Right ventricle myocardium inferior (tissue), 1 donor: ENCODE measurements at places on chromosomes 12 and 14. TPM values are rescaled to one million over a fixed set of nuclear protein-coding genes. Genes with fewer than 3 reads are reported as not detected.

The MIP gene
- not detected for total RNA-seq

The FAM181A gene
- not detected for total RNA-seq

The GPR84 gene
- 0.22 TPM for total RNA-seq

The TMEM119 gene
- 1.3 TPM for total RNA-seq

The NAV3 gene
- total RNA-seq: 2.6 TPM

The KRT6C gene
- not detected for total RNA-seq

The PTCSC3 gene
- total RNA-seq: not detected

GRCh38 chr12:121095544-121096198 lies 37.0 kb upstream of the P2RX7 start:
- DNase-seq: peak; percentile 89

DNA sequence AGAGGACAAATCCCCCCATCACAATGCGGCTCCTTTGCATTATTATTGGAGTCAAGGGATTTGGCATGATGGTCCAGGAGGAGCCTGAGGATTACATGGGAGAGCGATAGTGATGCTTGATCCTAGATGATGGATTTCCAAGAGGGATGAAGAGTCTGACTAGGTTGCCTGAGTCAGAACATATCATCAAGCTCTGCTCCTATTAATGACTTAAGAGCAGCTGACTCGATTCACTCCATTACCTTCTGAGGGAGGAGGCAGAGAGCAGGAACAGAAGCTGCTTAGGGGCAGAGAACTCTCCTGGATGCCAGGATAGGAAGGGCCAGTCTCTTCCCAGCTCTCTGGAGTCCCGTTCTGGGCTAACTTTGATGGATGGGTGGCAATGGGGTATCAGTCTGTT lies 54.0 kb upstream of the CISTR start:
- no peak for DNase-seq

DNA sequence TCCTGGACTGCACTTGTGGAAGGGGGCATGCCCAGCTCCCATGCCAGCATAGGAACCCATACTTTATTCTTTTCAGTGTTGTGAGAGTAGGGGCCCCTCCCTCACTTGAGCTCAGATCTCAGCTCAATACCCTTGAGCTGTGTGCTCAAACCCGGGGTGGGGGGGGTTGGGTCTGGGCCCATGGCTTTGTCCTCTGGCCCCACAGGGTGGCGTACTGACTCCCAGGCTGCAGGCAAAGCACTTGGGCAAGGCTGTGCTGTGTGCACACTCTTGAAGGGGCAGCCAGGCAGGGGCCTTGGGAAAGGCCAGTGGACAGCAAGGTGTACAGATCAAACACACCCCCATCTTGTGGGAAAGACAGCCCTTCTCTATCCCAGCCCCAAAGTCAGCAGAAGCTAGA lies 81.8 kb downstream of the WIF1 start:
- DNase-seq: no peak

DNA sequence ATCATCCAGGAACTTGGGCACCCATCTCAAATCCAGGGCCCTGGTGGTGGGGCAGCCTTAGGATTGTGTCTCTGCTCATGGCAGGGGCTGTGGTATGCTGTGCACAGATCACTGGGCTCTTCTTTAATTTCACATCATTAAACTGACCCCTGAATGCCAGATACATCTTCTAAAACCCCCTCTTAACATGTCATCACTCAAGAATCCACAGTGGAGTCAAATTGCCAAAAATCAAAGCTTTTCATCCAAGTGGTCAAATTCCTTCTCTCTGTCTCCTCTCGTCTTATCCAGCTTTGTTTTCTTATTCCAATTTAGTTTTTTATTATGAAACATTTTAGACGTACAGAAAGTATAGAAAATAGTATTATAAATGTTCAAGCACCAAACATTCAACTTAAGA lies 97.5 kb downstream of the ADCK1 start:
- no peak for DNase-seq

- DNase-seq: no peak
Observed at GRCh38 chr12:126591533-126591932, 1526.3 kb downstream of the AACS start.

DNA sequence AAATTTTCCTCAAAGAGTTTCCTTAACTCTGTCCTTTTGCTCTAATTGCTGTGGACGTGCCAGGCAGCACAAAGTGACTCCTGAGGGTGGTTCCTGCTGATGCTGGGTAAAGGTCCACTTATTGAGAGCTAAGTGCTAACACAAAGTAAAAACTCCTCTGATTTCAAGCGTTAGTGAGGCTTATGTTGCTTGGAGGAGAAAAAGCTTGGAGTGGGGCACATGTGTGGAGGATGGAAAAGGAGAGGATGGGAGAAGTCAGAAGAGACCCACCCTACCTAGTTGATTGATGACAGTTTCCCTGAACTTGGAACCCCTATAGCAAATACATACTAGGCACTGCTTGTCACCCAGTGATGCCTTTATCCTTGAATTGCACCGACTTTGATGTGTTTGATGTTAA lies 10.1 kb upstream of the SLC11A2 start:
- no peak for DNase-seq

GRCh38 chr12:2479851-2480535 lies 314.8 kb upstream of the FKBP4 start:
- DNase-seq: no peak

- no peak for DNase-seq
Observed at GRCh38 chr14:42469637-42470426, 863.2 kb downstream of the LRFN5 start.

DNA sequence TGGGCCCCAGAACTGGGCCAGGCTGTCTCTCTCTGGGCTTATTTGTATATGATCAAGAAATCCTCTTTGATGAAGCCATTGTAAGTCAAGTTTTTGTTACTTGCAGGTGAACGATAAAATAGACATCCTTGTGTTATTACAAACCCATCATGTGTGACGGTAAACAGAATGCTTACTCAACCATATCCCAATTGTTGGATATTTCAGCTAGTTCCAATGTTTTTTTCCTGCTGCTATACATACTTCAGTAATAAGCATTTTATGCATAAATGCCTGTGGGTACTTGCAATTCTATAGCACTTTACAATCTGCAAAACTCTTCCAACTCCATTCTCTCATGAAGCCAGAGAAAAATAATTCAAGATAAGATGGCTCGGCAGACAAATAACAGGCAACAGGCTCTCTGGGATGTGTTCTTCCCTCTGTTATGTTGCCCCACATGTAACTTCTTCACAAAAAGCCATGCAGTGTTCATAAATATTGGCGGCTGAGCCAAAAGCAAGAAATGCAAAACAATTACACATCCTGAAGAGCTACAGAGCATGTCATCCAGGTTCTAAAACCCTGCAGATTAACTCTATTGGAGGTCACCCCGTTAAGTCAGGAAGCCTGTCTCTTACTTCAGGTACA lies 69.5 kb downstream of the CLMN start:
- DNase-seq: no peak

- DNase-seq: no peak
Observed at GRCh38 chr14:77314539-77315457, 5.9 kb downstream of the POMT2 start.

DNA sequence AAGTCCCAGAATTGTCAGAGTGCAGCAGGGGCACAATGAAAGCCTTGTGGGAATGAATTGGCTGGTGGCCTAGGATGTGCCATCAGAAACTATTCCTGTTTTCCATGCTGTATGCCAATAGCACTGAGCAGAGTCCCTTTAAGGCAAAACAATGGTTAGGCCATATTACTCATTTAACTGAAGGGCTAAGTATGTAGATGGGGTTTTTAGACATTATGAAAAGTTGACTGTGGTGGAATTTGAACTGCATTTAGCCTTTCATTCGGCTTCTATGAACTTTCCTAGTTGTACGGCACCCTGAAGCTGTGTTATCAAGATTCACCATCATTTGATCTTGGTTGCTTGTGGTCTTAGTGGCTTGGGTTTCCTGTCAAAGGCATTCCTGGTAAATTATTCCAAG lies 24.8 kb downstream of the IL26 start:
- no peak for DNase-seq

DNA sequence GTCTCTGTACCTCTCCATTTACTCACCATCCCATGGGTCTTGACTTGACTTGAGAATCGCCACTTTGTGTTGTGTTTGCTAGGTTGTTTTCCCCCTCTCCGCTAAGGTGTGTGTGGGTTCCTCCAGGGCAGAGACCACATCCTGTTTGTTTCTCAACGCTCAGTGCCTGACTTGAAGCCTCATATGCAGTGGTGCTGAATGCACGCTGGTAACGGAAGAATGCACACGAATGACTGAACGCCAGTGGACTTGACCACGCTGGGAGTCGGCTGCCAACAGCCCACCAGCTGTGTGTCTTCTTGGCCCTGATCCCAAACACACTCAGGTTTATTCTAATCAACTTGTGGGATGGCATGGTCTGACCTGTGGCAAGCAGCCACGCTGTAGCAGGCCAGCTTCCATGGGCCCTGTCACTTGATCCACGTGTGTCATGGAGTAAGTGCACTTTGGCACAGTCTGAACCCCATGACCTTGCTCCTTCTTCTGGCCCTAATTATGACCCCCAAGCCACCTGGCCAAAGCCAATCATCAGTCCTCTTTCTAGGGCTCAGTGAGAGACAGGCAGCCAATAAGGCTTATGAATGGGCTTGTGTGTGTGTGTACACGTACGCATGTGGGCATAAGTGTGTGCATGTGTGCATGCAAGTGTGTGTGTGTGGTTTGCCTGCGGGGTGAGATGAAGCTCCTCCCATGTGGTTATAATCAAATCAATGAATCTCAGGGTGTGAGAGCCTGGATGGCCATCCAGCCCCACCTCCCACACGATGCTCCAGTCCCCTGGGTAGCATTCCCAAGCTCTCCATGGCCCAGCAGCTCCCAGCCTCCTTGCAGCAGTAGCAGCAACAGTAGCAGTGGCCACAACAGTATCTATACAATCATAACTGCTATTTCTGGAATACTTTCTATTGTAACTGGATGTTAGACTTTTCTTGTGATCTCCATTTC lies 6.4 kb upstream of the TC2N start:
- DNase-seq: no peak

- DNase-seq: no peak
Observed at GRCh38 chr12:62730649-62731048, 204.3 kb downstream of the PPM1H start.

- DNase-seq: no peak
Observed at GRCh38 chr14:92567173-92567725, 53.7 kb downstream of the RIN3 start.

DNA sequence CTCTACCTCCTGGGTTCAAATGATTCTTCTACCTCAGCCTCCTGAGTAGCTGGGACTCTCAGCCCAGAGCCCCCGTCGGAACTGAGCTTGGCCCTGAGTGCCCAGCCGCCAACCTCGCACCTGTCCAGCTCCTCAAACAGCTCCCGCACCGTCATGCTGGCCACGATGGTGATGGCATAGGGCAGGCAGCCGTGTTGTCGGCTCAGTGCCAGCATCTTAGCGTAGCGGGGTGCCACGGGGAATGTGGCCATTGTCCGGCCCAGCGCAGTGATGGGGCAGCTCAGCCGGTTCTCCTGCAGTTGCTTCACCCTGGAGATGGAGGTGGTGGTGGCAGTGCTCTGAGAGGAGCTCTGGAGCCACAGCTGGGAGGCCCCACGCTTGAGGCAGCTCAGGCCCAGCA lies 32.4 kb downstream of the DHX37 start:
- peak; percentile 51 for DNase-seq

GRCh38 chr12:38327356-38327755 lies 10.8 kb downstream of the ALG10B start:
- DNase-seq: no peak

DNA sequence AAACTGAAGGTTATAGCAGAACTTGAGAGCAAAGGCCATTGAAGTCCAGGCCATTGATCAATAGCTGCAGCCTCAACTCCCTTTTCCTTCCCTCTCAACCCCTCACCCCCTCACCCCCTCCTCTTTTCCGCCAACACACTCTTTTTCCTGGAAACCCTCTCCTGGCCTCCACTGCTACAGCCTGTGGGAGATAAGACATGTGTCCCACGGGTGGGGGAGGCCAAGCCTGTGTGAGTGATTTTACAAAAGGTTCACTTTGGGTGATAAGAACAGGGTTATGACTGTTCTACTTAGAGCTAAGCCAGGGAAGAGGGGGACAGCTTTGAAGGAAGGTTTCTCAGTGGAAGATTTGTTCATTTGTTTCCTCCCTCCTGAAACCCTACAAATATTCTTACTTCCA lies 9.2 kb upstream of the FGF23 start:
- no peak for DNase-seq

DNA sequence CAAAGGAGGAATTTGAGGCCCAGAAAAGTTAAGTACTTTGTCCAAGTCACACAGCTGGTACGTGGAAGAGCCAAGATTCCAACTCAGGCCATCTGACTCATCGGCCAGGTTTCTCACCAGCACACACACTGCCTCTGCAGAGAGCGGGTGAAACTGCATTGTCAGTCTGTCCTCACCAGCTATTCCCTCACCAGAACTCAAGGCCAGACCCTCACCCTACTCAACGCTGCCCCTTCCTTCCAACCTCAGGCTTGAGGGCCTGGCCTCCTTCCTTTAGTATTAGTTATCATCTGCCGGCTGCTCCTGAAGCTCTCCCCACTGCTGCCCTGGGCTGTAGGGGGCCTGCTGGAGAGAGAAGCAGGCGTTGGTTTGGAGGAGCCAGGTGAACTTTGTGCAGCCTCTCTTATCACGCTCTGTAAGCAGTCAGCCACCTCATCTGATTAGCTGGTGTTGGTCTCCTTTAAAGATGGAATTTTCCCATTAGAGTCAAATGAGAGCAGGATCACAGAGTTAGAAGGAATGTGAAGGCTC lies 16.6 kb upstream of the PLEK2 start:
- DNase-seq: no peak

- DNase-seq: no peak
Observed at GRCh38 chr12:116881325-116881876, at the start of gene HRK. Gene HRK (minus strand): TSS chr12:116881441. CDS start chr12:116881307, 134 bp downstream.

- DNase-seq: no peak
Observed at GRCh38 chr12:94308612-94309011, 151.1 kb downstream of the CEP83 start.

DNA sequence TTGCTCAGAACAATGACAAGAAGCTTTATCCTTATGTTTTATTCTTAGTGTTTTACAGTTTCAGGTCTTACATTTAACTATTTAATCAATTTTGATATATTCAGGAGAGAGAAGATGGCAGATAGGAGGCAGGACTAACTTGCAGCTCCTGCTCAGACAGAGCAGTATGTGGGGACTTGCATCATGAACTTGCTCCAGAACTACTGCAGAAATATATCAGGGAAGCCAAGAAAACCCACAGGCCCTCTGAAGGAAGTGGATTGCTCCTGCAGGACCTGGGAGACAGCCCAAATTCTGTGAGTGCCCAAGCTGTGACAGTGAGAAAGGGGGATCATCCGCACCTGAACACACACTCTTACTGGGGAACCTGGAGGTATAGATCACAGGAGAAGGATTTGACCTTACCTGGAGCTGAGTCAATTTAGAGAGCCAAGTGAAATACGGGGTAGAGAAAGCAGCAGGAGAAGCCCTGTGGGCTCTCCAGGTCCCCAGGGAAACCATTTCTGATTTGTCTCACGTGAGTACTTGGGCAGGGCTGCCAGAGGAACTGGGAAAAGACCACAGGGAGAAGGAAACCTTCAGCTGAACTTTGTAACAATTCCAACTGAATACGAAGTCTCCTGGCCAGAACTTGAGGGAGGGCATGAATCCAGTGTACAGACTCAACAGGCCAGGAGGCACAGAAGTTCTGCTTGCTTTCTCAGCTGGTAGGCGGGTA lies 28.9 kb upstream of the TSPAN8 start:
- DNase-seq: no peak
